Osteoblast (primary cell): ENCODE measurements at places on chromosomes 1 and 21. TPM values are rescaled to one million over a fixed set of nuclear protein-coding genes. Genes with fewer than 3 reads are reported as not detected.

Gene HSD3B2
- not detected in 2 replicates for total RNA-seq

Gene LCE1A
- not detected in 2 replicates for total RNA-seq

DNA sequence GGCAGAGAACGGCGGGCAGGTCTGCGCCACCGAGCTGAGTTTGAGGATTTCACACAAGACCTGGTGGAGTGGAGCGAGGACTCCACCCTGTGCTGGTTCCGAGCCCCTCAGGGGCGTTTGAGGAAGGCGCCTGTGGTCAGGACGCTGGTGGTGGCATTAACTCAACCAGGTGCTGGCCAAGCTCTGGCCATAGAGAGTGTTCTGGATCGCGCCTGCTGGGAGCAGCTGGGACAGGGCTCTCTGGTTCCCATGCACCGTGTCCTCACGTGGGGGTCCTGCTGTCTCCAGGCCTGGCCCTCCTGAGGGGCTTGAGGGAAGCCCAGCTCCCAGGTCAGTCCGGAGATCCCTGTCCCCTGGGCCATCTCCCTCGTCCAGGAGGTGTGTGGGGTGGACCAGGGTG, 24.8 kb upstream of the TTC34 start:
- no peak overlapping the region for H3K27ac ChIP-seq
- H3K36me3 ChIP-seq: no peaks in the 10 kb centered on the region
- DNase-seq: no peak
- H3K4me1 ChIP-seq: no peaks in the 10 kb centered on the region
- no peak overlapping the region for H3K4me3 ChIP-seq

- no peaks in the 10 kb centered on the region for H3K27me3 ChIP-seq
- no peaks in the 10 kb centered on the region for H3K36me3 ChIP-seq
- DNase-seq: peak; percentile 77
- H3K4me3 ChIP-seq: no peak overlapping the region
Observed at GRCh38 chr1:228299901-228300300, 92.1 kb downstream of the OBSCN start.

GRCh38 chr1:100866041-100866900, 28.4 kb downstream of the EXTL2 start:
- H3K4me1 ChIP-seq: peaks cover 28% of the 10 kb centered on the region
- H3K27ac ChIP-seq: peak overlapping the region; percentile 88
- H3K36me3 ChIP-seq: no peaks in the 10 kb centered on the region
- H3K4me3 ChIP-seq: peak overlapping the region; percentile 35
- no peak for DNase-seq

GRCh38 chr21:41419921-41420862, 5.8 kb upstream of the MX1 start:
- H3K4me1 ChIP-seq: no peaks in the 10 kb centered on the region
- H3K27ac ChIP-seq: peak overlapping the region; percentile 58
- no peaks in the 10 kb centered on the region for H3K27me3 ChIP-seq
- DNase-seq: peak; percentile 98
- H3K36me3 ChIP-seq: no peaks in the 10 kb centered on the region

GRCh38 chr1:62325681-62326080, 6.4 kb upstream of the KANK4 start:
- no peak overlapping the region for H3K4me3 ChIP-seq
- peaks cover under 1% of the 10 kb centered on the region for H3K27me3 ChIP-seq
- H3K27ac ChIP-seq: peak overlapping the region; percentile 46
